Hepatocyte (in vitro differentiated cells): ENCODE measurements at places on chromosomes 1 and 21. TPM values are rescaled to one million over a fixed set of nuclear protein-coding genes. Genes with fewer than 3 reads are reported as not detected.

The UBL4B gene
- total RNA-seq: not detected in 2 replicates

The PDIK1L gene
- total RNA-seq: 12.5 and 16.8 TPM in 2 replicates

The SERINC2 gene
- 53.6 and 70.2 TPM in 2 replicates for total RNA-seq

The UMODL1 gene
- 0.16 and 0.47 TPM in 2 replicates for total RNA-seq

The ADCY10 gene
- total RNA-seq: 0.93 and 1.4 TPM in 2 replicates

The EFNA1 gene
- total RNA-seq: 78.7 and 94.8 TPM in 2 replicates

The KIAA1614 gene
- 2.6 and 3.0 TPM in 2 replicates for total RNA-seq

The HTR6 gene
- not detected in 2 replicates for total RNA-seq

The CDK18 gene
- total RNA-seq: 4.5 and 8.0 TPM in 2 replicates

The CRTC2 gene
- 7.6 and 10.5 TPM in 2 replicates for total RNA-seq

The GCSAML gene
- not detected in 2 replicates for total RNA-seq

The ZMYM4 gene
- total RNA-seq: 35.5 and 43.4 TPM in 2 replicates

The HOOK1 gene
- total RNA-seq: 33.0 and 36.8 TPM in 2 replicates

The OR2M3 gene
- total RNA-seq: not detected in 2 replicates

The FMO5 gene
- 43.9 and 48.6 TPM in 2 replicates for total RNA-seq

The AQP10 gene
- total RNA-seq: 0.96 and 2.0 TPM in 2 replicates

The OPTC gene
- total RNA-seq: not detected in 2 replicates

The NECTIN4 gene
- total RNA-seq: 5.9 and 7.0 TPM in 2 replicates

The GBP6 gene
- 0.03 TPM in 1 of 2 replicates, not detected in the other for total RNA-seq

The SPATA46 gene
- total RNA-seq: not detected in 2 replicates

The AIRE gene
- 1.00 and 1.3 TPM in 2 replicates for total RNA-seq

The ZNF496 gene
- total RNA-seq: 16.5 and 19.4 TPM in 2 replicates

The CLDN14 gene
- total RNA-seq: 0.53 and 1.7 TPM in 2 replicates
